ENCODE measurements at places on chromosomes 12 and 14.

GRCh38 chr14:97978341-97978740 lies 1181.2 kb downstream of the VRK1 start:
- peak; percentile 86 for DNase-seq

DNA sequence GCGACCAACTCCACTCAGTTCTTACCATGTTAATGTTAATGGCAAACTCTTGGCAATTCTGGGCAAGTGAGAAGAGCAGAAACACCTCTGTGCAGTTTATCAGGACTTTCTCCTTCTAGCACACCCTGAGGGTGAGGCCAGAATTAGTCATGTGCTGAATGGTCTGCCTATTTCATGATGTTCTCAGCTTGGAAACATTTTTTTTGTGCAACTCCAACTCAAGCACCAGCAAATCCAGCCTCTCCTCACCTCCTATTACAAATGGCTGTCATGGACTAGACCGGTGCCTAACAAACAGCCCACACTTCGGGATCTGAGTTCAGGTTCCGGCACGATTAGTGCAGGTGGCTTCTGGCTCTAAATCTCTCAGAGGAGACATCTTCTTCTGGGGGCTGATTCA lies 246.0 kb downstream of the ZFP36L1 start:
- no peak for DNase-seq

DNA sequence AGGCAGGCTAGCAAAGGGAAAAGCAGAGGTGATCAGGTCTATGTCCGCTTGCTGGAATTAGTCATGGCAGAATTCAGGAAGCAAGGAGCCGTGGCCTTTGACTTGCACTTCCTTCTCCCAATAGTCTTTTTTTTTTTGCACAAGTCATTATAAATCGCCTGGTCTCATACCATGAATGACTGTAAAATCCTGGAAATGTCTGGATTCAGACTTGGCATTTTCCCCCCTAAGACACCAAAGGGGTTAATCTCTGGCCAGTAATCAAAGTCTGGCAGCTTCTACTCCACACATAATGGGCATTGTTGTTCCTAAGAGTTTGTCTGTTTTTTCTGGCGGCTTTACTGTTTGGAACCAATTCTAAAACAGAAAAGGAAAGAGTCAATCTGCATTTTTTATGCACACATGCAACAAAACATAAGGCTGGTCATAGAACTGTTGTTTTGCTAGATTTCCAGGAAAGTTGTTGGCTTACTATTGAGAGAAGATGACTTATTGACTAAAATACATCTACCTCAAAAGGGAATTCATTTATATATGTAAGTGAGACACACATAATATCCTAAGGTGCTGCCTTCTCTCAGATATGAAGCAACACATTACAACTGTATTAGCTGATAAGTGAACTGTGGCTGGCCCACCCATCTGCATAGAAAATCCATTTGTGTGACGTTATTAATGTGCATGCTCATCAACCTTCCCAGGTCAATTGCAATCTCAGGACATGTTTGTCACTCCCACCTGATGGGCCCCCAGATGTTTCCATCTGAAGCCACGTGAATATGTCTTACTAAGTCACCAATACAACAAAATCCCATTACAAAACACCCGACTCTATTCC lies 157.3 kb downstream of the BTG1 start:
- no peak for DNase-seq

DNA sequence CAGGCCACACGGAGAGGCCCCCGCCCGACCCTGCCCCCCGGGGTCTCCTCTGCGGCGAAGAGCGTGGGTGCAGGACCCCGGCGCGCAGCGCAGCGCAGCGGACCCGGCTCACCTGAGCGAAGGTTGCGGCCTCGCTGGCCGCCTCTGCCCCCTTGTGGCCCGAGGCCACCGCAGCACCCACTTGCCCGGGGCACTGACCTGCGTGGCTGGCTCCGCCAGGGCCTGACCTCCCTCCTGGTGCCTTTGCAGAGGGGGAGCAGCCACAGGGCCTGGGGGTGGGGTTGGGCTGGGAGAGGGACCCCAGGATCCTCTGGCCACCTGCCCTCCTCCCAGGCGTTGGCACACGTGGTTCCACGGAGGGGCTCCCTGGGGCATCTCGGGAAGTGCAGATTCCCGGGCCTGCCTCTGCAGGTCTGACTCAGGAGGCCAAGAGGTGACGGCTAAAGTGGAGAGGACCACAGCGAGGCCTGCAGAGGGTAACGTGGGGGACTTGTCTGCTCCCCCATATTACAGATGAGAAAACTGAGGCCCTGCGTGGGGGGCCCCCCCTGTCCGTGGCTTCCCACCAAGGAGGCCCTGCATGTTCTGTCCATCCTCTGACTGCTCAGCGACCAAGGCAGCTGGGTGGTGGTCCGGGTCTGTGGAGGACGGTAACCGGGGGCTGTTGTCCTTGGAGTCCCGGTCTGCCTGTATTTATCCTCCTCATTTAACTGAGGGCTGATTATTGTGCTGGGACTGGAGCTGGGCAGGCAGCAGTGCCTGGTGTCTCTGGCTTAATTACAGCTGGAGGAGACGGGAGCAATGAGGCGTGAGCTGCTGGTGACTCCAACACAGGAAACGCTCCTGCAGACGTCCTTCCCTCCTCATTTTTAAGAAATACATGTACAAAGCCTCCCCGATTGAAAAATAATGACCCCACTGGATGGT lies 67.9 kb upstream of the BEGAIN start:
- DNase-seq = peak; percentile 73
